ENCODE measurements at places on chromosomes 12 and 14. TPM values are rescaled to one million over a fixed set of nuclear protein-coding genes. Genes with fewer than 3 reads are reported as not detected.

DNA sequence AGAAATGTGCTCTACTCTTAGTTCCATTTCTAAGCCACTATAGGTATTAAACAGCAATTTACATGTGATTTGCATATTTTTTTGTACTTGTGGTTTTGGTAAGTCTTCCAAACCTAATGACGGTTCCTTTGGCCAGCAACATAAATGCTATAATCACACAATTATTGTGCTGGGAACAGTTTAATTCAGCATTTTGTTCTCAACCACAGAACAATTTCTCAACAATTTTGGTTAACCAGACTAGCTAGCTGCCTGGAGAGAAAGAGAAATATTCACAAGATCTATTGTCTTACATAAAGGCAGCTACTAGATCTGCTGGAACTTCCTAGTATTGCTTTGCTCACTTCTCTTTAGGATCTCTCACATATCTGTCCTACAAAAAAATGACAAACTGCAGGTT lies 265.3 kb downstream of the SOX5 start:
- no peak for DNase-seq

DNA sequence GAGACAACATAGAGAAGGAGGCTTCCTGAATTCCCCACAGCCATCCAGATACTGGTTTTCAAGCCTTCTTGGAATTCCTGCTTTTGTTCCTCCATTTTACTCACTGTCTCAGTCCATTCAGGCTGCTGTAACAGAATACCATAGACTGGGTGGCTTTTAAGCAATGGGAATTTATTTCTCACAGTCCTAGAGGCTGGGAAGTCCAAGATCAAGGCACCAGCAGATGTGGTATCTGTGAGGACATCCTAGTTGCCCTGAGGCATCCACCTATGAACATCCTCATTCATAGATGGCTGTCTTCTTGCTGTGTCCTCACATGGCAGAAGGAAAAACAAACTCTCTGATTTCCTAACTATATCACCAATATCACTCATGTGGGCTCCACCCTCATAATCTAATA lies 374.9 kb downstream of the FUT8 start:
- no peak for DNase-seq

DNA sequence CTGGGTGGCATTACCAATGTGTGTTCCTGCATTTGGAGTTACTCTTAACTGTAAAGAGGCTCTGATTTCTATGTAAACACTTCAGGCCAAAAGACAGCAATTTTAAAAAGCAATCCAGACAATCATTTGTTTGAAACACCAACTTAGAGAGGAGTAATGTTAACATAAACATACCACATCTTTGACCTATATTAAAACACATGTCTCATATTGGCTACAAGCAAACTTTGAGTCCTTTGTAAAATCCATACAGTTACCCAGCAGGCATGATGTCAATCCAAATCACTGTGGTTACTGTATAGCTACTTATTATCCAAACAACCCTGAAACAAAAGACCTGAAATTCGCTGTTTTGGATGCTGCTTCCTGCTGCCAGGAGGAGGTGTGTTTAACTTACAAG lies 7.5 kb upstream of the G2E3 start:
- DNase-seq = no peak

GRCh38 chr14:84543859-84544258 lies 986.1 kb upstream of the FLRT2 start:
- no peak for DNase-seq

- DNase-seq = no peak
These were observed 3.5 kb downstream of the HMGA2 start for GRCh38 chr12:65827827-65828231.

HNF1A gene
- not detected for total RNA-seq

GRCh38 chr12:58487678-58488161 lies 432.6 kb downstream of the LRIG3 start:
- no peak for DNase-seq

GRCh38 chr12:24931666-24932405 lies 17.1 kb downstream of the BCAT1 start:
- DNase-seq = no peak

DNA sequence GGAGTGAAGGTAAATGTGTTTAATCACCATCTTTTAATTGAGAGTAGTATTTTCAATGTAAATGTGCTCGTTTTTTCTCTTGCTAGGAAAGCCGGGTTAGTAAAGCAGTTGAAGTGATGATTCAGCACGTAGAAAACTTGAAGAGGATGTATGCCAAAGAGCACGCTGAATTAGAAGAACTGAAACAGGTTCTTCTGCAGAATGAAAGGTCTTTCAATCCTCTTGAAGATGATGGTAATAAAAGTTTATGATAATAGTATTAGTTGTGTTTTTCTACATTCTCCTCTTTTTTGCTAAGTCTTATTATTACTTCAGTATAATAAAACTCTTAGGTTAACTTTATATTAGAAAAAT lies 93.9 kb downstream of the DNAI7 start:
- no peak for DNase-seq

- DNase-seq = no peak
These were observed 110.7 kb downstream of the SLC25A21 start for GRCh38 chr14:37061697-37062096.

- no peak for DNase-seq
These were observed 122.6 kb downstream of the RAD51B start for GRCh38 chr14:67942080-67942710.

GRCh38 chr12:95282266-95282665 lies 64.7 kb downstream of the VEZT start:
- DNase-seq = no peak

GRCh38 chr12:95548539-95549391 lies 2.5 kb downstream of the USP44 start:
- DNase-seq = no peak

NFE2 gene
- total RNA-seq = not detected

DNA sequence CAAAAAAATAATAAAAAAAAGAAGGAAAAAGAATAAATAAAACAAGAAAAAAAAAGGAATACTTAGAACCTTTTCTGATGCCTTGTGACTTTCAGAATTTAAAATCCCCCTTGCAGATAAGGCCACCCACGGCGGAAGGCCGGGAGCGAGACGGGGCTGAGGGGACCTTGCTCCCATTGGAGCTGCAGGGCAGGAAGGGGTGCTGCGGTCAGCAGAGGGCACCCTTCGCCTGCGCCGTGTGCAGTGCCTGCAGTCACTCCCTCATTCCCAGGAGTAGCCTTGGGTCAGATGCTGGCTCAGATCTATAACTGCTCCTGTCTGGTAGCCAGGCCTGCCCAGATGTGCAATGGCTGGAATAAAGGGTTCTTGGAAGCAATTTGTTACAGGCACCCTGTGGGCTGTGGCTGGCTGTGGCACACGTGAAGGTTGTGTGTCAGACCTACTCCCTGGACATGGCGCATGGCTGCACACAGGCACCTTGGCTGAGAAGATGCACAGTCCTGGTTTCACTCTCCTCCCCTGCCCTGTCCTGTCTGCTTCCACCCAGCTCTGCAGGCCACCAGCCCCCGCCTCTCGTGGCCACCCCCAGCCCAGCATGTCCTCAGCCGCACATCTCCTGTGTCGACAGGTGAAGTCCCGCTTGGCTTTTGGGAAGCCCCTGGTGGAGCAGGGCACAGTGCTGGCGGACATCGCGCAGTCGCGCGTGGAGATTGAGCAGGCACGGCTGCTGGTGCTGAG lies 13.4 kb upstream of the ALDH2 start:
- DNase-seq = peak; percentile 31

GRCh38 chr12:128573907-128574306 lies 249.9 kb downstream of the SLC15A4 start:
- no peak for DNase-seq

DHH gene
- not detected for total RNA-seq

- DNase-seq = peak; percentile 39
These were observed 502.6 kb downstream of the DIO2 start for GRCh38 chr14:79708426-79709388.

GRCh38 chr14:41389355-41389754 lies 217.3 kb upstream of the LRFN5 start:
- DNase-seq = no peak

DNA sequence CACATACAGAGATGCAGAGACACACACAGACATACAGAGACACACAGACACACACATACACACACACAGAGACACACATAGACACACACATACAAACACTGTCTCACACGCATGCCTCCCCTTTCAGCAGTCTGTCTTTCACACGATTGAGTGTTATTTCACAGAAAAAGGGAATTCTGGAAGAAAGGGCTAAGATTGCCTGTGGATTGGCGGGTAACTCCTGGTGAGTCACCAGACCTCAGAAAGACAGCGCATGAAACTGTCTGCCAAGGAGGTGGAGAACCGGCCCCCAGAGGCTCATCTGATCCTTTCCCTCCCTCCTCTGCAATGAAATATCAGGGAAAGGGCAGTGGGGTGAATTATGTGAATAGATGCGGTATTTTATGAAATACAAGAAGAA lies 127.2 kb upstream of the GSC start:
- no peak for DNase-seq

DNA sequence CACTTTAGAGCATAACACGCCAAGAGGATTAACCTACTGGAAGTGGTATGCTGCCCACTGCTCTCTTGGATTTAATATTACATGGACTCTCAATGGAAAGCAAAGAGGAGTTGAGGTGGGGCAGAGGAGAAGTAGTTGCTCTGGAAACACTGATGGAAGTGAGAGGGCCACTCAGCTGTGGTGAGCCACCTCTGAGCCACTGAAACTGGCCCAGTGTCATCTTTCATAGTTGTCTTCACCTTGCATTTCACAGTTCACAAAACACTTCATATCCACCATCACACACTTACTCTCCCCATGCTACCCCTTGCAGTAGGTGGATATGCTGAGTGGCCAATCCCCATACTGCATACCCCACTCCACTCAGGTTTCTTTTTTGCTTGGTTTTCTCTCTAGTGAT lies 12.2 kb upstream of the PCED1B start:
- DNase-seq = no peak

DNA sequence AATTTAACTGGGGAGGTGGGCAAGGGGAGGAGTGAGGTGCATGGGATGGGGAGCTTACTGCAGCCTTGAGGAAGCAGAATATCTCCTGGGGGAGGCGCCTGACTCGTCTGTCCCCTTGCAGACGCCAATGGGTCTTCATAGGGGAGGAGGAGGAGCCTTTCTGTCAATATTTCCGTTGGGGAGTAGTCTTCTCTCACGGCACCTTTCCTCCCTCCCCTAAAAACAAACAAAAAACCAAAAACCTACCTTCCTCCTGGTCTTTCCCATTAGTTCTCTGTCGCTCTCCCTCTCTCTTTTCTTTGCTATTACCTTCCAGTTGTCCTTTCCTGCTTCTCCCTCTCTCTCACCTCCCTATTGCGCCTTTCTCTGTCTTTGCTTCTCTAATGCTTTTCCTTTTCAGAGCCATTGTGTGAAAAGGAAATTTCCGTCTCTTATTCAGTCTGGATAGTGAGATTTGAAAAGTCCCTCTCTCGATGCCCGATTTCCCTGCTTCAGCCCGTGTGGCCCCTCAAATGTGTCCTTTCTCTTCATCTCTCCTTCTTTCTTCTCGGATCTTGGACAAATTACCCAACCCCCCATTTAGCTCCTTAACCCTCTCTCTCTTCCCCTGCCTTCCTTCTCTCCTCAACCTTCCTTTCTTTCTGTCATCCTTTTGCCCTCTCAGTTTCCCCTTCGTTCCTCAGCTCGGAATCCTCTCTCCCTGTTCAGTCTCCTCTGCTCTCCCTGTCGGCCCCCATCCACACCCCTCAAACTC lies 5.9 kb downstream of the GPR84 start:
- no peak for DNase-seq

DNA sequence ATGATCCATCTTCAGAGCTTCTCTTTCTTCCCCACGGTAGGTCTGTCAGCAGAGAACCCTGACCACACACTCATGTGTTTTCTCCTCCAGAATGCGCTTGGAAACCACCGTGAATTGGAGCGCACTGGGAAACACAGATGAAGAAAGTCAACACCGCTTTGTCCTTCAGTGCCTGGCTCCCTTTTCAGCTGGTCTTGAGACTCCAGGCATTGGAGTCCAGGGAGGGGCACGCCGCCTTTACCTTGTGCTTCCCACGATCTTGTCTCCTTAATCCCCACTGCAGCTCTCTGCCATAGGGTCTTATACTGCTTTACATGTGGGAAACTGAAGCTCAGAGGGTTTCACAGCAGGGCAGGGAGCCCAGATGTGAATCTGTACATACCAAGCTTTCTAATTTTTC lies 1.1 kb downstream of the FAM90A1 start:
- no peak for DNase-seq
